GM18507 (cell line): ENCODE measurements at places on chromosomes 5 and 9.

GRCh38 chr9:76453785-76454184, 5.2 kb upstream of the GCNT1 start:
- no peak for DNase-seq

DNA sequence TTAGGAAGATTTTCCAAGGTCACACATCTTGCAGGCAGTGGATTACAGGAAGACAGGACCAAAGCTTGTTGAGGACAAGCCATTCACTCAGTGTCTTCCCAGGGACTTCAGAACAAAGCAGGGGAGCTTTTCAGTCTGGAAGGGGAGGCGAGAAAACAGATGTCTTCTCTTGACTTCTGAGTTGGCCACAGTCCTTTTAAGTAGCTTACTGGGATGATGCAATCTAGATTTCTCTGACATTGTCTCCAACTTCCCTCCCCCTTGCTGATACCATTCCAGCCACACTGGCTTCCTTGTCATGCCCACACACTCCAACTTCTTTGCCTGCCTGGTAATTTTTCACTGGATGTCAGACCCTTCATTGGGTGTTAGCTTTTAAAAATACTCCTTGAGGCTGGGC, 174.2 kb upstream of the TBC1D2 start:
- DNase-seq: no peak

GRCh38 chr5:40834391-40834848, 602 bp downstream of the RPL37 start:
- no peak for DNase-seq

- no peak for DNase-seq
Observed at GRCh38 chr5:108735790-108736189, 11.9 kb upstream of the FER start.

- peak; percentile 77 for DNase-seq
Observed at GRCh38 chr9:125374443-125375309, 113.0 kb downstream of the GAPVD1 start.

DNA sequence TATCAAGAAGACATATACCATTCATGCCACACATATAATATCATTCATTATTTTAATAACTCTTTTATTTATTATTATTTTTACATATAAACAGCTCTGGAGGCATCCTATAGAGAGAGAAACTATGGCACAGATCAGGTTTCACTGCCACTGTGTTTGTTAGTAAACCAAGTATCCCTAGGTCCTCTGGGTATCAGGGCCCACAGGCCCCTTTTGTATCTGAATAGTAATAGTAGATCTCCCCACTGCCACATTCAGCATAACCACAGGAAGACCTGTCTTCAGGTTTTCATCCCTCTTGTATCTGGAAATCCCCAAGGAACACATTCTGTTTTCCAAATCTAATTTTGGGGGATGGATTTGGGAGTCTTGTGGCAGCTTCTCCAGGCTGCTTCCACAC, 94.0 kb downstream of the SPATA31D1 start:
- no peak for DNase-seq

GRCh38 chr5:759781-760362, 24.7 kb downstream of the ZDHHC11B start:
- DNase-seq: no peak

- no peak for DNase-seq
Observed at GRCh38 chr9:37939575-37940095, 35.7 kb upstream of the SLC25A51 start.
